ENCODE measurements at places on chromosomes 4 and X.
A peak's percentile ranks its signal among the peaks of the same experiment; 100 is the strongest.

DNA sequence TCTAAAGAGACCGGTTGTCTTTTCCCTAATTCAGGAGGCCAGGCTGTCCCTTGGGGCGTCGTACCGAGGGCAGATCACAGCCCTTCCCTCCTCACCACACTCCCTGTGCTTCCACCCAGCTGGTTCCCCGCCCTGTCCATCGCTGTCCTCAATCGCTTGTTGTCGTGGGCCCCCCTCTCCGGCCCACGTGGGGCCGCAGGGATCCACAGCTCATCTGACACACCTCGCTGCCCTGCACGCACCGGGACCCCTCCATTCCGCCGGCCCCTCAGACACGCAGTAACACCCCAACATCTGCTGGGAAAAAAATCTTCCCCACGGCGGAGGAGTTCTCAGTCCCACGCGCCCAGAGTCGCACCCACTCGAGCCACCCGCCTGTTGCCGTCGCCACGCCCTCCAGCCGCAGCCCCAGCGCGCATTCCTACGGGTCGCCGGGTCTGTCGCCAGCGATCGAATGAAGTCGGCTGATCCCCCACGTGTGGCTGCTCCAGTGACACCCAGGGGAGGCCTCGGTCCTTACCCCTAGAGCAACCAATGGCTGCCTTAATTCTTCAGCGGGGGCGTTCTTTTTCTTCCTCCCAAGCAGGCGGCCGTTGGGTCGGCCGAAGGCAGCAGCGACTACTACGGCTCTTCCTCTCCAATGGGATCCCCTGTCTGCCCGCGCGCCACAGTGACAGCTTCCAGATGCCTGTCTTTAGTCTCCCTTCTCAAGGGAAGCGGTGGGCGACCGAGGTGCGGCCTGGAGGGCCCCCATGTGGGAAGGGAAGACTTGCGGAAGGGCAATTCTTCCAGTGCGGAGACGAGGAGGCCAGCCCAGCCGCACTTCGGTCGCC lies 893 bp upstream of the SEPTIN11 start:
- DNase-seq: peak; percentile 42

GRCh38 chrX:18885328-18886004 lies 98.4 kb downstream of the PHKA2 start:
- DNase-seq: peak; percentile 6

GRCh38 chrX:130304587-130305368 lies 34.9 kb upstream of the SLC25A14 start:
- DNase-seq: no peak

DNA sequence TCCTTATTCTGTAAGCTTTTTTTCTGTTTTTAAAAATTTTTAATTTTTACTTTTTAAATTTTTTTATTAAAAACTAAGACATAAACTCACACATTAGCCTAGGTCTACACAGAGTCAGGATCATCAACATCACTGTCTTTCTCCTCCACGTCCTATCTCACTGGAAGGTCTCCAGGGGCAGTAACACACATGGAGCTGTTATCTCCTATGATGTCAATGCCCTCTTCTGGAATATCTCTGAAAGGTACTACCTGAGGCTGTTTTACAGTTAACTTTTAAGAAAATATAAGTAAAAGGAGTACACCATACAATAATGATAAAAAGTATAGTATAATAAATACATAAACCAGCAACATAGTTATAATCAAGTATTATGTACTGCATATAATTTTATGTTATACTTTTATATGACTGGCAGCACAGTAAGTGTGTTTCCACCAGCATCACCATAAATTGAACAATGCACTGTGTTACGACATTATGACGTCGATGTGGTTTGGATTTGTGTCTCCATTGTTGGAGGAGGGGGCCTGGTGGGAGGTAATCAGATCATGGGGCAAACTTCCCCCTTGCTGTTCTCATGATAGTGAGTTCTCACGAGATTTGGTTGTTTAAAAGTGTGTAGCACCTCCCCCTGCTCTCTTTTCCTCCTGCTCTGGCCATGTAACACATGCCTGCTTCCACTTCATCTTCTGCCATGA lies 21.3 kb downstream of the IL15 start:
- no peak for DNase-seq

GRCh38 chr4:60683357-60683756 lies 516.8 kb upstream of the ADGRL3 start:
- no peak for DNase-seq

DNA sequence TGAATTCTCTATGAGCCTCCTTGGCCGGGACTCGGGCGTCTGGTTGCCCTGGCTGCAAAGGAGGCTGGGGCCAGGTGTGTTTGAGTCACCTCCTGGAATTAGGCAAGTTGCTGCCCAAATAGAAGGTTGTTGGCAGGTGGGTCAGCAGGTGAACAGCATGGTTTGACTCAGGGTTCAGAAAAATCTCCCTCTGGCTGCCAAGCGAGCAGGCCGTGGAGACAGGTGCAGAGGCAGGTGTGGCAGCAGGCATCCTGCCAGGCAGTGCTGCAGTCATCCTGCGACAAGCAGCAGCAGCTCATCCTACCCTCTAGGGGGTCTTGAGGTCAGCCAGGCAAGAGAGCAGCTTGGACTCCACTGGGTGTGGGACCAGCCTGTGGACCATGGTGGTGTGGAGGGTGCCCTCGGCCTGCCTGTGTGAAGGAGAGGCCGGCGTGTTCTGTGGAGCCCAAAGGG lies 8.2 kb downstream of the MSANTD1 start:
- DNase-seq: no peak

DNA sequence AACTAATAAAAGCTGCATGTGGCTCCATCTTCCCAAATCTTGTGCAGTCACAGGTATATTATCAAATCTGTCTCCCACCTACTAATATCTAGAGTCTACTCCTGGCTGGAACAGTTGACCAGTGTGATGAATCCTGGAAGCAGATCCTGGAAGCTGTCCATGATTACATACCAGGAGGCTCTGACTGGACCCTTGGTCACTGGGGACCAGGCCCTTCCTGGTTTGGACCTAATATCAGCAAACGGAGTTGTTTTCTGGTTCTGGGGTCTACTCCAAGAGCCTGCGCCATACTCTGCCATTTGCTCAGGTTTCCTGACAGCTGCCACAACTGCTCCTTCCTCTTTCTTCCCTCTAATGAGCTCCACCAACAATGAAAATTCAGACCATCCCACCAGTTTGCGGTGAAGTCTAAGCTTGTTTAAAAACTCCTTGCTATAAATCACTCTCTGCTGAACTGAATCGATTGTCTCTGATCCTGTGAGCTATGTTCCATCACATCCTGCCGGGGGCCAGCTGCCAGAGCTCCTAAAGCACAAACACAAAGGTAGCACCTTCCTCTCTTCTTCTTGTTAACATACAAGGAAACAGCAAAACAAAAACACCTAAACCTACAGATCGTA lies 114.2 kb downstream of the PALLD start:
- DNase-seq: no peak

DNA sequence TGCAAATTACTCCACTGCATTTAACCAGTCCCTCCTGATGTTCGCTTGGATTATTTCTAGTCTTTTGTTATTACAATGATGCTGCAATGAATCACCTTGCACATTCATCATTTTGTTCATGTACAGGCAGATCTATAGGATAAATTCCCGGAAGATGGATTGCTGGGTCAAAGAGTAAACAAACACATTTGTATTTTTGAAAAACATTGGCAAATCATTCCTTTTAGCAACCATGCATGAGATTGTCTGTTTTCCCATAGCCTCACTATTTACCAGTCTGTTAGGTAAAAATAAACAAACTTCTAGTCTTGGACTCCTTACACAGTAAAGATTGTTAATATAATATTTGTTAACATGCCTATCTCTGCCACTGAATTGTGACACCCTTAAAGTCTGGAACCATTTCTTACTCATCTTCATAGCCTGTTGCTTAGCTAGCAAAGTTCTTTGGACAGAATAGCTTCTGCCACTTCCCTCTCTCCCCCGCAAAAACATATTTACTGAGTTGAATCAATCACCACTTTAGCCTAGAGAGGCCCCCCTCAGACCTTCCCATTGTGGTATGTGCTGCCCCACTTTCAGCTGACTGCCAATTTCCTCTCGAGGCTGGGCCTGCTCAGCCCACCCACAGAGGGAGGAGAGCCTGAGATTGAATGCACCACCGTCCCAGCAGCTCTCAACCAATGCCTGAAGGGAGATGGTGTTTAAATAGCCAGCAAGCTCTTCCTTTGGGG lies 108.4 kb upstream of the ATXN3L start:
- no peak for DNase-seq

GRCh38 chr4:146470604-146471003 lies 51.1 kb downstream of the SLC10A7 start:
- DNase-seq: no peak

GRCh38 chr4:108454227-108454626 lies 166.1 kb upstream of the RPL34 start:
- no peak for DNase-seq

- no peak for DNase-seq
Observed at GRCh38 chr4:165208221-165208652, 876 bp downstream of the KLHL2 start.

DNA sequence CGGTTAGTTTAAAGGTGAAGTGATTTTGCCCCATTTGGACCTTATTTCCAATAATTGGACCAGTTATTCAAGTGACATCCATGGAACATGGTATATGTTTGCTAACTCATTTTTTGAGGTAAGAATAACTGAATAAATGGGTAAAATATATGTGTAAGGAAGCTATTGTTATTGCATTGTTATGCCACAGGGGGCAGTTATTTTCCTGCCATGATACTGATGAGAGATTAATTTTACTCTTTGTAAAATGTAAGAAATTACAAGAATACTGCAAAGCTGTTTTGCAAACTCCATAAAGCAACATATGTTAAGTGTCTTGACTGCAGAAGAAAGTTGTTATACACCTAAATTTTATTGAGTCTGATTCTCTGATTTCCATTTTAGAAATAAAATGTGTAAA lies 114.0 kb downstream of the IL1RAPL1 start:
- no peak for DNase-seq

DNA sequence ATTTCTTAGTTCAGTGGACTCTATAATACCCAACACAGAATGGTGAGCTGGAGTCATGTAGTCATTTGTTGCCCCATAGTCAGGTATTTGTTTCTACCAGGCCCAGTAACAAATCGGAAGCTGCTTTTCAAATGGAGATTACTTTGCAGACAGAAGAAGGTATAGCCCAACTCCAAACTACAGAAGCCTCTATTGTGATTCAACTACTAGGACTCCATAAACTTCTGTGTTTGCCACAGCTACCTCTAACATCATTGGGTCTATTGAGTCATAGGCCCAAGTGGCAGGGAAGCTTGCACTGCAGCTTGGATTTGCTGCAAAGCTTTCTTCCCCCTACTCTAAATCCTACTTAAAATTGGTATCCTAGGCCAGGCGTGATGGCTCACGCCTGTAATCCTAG lies 148.8 kb upstream of the STK26 start:
- DNase-seq: no peak

DNA sequence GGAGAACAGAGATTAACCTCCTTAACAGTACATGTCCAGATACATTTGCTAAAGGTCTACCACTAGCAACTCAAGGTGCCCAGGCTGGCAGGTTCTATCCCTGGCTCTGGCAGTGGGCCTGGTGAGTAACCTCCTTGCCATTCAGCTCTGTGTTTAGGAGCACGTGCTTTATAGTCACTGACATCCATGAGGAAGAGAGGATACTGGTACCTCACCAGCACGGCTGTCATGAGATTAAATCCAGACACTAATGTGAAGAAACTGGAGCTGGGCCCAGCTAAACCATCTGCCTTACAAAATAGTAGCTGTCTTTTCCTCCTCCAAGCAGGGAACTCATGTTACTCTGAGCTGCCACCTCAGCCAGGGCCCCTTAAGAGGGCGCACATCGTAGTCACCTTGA lies 45.3 kb downstream of the GPRASP3 start:
- no peak for DNase-seq

DNA sequence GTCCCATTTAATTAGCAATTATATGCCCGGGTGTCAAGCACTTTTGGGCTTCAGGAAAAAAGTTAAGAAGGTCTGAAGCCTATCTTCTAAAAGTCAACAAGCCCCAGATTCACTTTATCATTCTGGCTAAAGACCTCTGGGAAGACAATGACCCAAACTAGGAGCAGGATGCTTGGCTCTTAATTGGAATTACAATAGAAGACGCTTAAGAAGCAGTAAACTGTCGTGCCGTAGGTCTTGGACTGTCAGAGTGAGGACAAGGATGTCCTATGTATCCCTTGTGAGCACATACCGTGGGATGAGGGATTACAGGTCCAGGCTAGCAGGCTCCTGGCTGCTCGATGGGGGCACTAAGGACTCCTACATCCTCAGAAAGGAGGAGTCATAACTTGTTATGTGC lies 3.2 kb upstream of the ARHGAP36 start:
- no peak for DNase-seq

DNA sequence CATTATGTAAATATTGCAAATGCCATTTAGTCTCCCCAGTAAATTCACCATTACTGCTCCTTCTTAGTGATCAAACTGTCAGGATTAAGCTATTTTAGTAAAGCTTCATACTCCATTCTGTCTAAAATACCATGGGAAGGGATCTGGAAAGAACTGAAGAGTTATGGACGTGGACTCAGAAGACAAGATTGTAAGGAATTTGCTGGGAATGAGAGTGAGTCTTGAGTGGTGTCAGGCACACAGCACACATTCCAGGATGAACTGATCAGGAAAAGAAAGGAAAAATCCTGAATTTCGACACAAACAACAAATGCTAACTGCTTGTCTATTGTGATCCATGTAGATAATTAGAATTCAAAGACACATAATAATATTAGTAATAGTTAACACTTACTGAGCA lies 311.0 kb downstream of the CENPC start:
- DNase-seq: no peak

DNA sequence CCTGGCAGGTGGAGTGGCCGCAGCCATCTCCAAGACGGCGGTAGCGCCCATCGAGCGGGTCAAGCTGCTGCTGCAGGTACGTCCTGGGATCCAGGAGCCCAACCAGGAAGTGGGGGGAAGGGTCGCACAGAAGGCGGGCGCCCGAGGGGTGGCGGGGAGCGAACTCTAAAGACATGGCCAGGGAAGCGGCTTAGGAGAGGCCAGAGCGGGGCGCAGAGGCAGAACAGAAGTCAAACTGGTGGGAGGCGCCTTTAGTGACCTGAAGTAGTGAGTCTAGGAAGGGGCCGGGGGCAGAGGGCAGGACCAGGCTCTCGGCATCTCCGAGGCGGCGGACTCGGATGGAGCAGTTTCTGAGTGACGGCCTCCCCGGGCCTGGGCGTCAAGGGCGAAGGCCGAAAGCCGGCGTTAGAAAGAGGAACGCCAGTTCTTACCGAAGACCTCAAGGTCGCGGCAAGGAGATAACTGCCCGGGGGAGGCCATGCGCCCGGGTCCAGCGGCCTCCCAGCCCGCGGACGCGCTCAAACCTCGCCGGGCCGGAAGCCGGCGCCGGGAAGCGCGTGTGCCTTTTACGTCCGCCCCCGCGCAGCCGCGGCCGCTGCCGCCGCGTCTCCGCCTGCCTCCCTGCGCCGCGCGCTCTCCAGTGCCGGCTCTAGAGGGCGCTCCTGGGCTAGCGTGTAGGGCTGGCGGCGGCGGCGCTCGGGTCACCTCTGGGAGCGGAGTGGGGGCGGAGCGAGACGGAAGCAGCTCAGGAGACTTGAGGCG lies 488 bp downstream of the SLC25A5 start:
- peak; percentile 88 for DNase-seq

- no peak for DNase-seq
Observed at GRCh38 chr4:6332042-6332668, 62.5 kb downstream of the WFS1 start.

All from activated CD4-positive, alpha-beta T cell treated with anti-CD3 and anti-CD28 coated beads, Interleukin-2, amount 10 ng/mL, durations not matched to agents 7 days and 5 days (primary cell).